Pulmonary artery endothelial cell (primary cell): ENCODE measurements at places on chromosomes 12 and 14.

DNA sequence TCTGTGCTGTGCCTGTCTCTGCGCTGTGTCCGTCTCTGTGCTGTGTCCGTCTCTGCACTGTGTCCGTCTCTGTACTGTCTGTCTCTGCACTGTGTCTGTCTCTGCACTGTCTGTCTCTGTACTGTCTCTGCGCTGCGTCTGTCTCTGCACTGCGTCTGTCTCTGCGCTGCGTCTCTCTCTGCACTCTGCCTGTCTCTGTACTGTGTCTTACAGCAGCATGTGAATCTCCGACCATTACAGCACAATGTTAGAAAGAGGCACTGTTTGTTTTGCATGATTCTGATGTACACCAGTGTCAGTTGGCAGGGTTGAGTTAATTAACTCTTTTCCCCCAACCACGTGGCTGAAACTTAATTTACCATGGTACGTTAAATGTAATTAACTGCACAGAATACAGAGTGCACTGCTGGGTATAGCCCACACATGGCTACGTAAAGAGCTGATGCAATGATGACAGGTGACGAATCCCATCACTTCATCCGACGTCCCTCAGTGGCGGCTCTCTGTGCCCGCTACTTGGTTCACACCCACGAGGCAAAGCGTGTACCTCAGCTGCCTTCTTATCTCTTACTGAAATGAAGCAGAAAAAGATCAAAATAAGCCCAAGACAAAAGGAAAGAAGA lies 127.7 kb upstream of the SFSWAP start:
- no peak for DNase-seq

- no peak for DNase-seq
Measured at GRCh38 chr12:103969391-103969790, 3.7 kb downstream of the TDG start.

GRCh38 chr14:104262515-104263514 lies 124.4 kb downstream of the KIF26A start:
- DNase-seq: no peak

GRCh38 chr12:101455685-101456084 lies 19.5 kb upstream of the SPIC start:
- DNase-seq: no peak

GRCh38 chr12:32533971-32534590 lies 134.7 kb downstream of the FGD4 start:
- DNase-seq: peak; percentile 43

DNA sequence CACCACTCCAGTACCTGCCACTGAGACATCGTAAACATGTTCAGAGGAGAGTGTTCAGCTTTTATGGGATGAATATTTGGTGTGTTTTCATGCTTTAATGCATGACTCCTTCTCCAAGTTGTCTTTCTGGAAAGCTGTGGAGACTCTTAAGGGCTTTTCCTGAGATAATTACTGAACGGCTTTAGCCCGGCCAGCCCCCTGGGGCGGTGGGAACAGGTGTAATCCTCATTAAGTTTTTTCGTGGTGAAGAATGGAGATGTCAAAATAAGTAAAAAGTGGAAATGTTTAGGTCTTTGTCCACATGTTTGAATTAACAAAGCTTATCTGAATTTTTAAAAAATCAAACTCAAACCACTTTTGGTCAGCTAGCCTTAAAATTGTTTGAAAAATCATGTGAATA lies 1.5 kb downstream of the SYNE2 start:
- DNase-seq: no peak

DNA sequence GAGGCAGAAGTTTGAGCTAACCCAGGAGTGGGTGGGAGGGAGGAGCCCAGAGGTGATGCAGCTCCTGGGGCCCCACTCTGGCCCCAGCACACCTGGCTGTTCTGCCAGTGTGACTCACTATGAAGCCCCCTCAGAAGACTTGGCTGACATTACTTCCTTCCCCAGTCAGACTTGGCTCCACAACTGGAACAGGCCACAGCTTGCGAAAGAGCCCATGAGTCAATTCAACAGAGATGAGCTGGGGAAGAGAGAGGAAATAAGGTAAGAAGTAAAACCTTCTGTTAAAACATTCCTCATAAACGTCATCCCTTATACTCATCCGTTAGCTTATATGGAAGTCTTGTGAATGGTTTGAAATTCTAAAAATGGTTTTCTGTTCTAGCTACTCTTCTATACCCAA lies 245.9 kb downstream of the ADAMTS20 start:
- peak; percentile 55 for DNase-seq

DNA sequence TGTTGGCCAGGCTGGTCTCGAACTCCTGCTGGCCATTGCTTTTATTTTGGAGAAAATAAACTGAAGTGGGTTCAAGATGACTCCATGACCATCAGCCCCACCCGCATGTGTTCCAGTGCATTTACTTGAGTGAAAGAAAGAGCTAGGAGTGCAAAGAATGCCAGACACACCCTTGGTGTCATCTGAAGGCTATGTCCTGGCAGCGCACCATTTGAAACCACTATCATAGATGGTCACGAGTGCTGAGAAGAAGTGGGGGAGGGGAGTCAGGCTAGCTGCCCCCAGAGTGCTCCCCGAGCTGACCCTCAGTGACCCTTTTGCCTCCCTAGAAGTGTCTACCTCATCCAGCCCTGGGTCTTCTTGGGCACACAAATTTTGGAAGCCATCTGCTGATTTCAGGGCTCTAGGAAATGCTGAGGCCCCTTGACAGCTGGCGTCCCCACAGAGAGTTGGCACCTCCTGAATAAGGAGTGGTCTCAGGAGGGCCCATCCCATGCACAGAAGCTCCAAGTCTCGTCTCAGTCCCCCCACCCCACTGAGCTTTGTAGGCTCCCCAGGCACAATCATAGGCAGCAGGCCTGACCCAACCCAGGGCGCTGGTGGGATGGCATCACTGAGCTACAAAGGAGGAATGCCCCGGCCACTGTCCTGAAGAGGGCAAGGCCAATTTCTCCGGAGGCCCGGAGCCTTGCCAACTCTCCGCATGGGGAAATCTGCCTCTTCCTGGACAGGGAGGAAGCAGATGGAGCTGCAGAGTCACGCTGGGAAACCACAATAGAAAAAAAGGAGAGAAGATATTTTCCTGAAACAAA lies 28.0 kb downstream of the PXN start:
- peak; percentile 76 for DNase-seq

- no peak for DNase-seq
Measured at GRCh38 chr12:102107970-102108369, 11.9 kb downstream of the NUP37 start.

DNA sequence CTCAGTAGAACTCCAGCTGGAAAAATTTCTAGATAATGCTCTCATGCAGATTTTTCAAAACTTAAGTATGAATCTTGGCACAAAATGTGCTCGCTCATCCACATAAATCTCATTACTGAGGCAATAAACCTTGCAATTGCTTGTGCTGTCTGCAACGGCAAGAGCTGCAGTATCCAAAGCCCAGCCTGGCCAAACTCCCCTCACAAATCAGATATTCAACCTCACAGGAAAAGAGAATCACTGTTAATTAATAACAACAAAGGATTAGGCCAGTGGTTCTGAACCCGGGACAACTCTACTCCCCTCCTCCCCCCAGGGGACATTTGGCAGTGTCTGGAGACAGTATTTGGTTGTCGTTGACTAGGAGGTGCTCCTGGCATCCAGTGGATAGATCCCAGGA lies 19.2 kb upstream of the CORO1C start:
- DNase-seq: no peak

DNA sequence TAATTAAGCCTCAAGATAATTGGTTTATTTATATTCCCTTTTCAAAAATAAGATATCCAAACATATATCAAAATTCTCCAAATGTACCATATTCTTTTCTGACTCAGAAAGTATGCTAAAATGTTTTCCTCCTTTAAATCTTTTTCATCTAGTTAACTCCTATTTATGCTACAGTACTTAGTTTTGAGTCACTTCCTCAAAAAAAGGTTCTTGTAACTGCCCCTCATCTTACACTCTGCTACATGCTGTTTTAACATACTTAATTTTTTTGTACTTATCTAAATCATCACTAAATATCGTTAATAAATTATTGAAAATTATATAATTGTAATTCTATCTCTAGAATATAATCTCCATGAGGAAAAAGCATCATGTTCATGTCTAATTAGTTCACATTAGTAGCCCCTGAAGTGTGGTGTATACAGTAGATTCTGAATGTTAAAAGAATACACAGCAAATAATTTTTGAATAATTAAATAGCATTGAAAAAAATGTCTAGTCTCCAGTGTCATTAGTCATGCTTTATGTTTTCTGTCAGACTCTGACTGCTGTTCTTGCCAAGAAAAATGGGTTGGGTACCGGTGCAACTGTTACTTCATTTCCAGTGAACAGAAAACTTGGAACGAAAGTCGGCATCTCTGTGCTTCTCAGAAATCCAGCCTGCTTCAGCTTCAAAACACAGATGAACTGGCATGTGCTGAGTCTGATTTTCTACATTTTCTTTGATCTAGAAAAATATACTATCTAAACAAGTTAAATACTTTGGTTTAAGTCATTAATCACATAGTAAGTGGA lies 3.5 kb downstream of the KLRD1 start:
- DNase-seq: peak; percentile 51

- DNase-seq: no peak
Measured at GRCh38 chr14:92927349-92928257, 4.7 kb downstream of the CHGA start.

DNA sequence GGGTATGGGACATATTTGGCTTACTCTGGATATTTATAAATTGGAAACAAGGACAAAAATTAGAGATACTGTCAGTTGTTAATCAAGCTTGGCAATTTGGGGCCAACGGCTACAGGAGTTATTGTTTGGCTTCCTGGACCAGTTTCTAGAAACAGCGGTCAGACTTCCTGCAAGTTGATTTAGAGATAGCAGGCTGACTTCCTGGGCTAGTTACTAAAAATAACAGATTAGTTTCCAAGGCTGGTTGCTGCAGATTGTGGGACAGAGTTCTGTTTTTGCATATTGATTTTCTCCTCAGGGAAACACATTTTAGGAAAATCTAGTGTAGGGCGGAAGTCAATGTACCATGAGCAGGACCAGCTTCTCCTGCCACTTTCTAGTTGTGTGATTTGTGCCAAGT lies 144.0 kb upstream of the TMPO start:
- DNase-seq: no peak

GRCh38 chr12:71270057-71270456 lies 112.3 kb upstream of the TSPAN8 start:
- no peak for DNase-seq

GRCh38 chr12:69834576-69834975 lies 9.5 kb downstream of the MYRFL start:
- DNase-seq: no peak

- DNase-seq: no peak
Measured at GRCh38 chr12:109092497-109093021, 713 bp downstream of the ALKBH2 start.

GRCh38 chr12:117261247-117261646 lies 71.0 kb upstream of the FBXO21 start:
- DNase-seq: no peak

- no peak for DNase-seq
Measured at GRCh38 chr12:92064422-92064821, 81.2 kb downstream of the BTG1 start.

DNA sequence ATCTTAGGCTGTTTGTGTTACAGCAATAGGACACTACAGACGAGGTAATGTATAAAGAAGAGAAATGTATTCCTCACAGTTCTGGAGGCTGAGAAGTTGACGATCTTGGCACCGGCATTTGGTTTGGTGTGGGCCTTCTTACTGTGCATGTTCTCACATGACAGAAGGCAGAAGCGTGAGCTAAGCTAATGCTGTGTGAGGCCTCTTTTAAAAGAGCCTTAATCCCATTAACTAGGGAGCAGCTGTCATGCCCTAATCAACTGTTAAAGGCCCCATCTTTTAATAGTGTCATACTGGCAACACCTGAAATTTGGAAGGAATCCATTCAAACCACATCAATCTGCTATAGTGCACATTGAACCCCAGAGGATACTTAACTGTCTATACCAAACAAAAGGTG lies 992.9 kb downstream of the GALC start:
- DNase-seq: no peak

DNA sequence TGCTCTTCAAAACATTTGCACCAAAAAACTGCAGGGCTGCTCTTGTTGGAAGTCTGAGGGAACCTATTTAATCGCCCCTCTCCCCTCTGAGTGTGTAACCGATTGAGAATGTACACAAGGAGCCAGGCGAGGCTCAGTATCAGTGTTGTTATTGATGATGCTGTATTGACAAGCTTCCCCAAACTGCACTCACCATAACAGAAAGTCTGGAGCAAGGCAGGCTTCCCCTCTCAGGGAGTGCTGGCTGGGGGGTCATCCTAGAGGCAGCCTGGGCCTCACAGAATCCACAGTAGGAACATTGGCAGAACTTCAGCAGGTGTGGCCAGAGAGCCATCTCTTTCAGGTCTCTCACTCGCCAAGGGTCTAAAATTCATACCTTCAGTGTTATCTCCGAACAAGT lies 58.1 kb upstream of the TUNAR start:
- DNase-seq: no peak

GRCh38 chr14:63902375-63902976 lies 49.7 kb downstream of the SYNE2 start:
- no peak for DNase-seq

GRCh38 chr14:61145034-61145902 lies 135.9 kb downstream of the TMEM30B start:
- DNase-seq: no peak

GRCh38 chr12:52027085-52027843 lies 20.5 kb downstream of the TAMALIN start:
- no peak for DNase-seq

- DNase-seq: peak; percentile 37
Measured at GRCh38 chr12:112381883-112382796, at the start of gene HECTD4. HECTD4 (minus strand) TSS chr12:112382431; CDS start chr12:112382128, 303 bp downstream.

DNA sequence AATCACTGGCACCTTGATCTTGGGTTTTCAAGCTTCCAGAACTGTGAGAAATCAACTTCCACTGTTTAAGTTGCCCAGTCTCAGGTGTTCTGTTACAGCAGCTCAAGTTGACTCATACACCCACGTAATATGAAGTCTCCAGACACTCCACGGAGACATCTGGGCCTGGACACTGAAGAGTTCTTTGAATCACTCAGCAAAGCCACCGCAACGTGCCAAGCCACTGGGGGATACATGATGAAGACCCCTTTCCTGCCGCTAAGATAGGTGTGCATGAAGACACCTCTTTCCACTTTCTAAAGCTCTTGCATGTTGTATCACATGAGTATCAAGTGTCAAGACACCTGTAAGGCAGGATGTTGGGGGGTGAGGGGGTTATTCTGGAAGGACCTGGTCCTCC lies 311.7 kb upstream of the RTL1 start:
- no peak for DNase-seq

- DNase-seq: no peak
Measured at GRCh38 chr12:65462484-65462883, 184.0 kb downstream of the MSRB3 start.

- no peak for DNase-seq
Measured at GRCh38 chr12:15192720-15193119, 28.5 kb downstream of the RERG start.
